CD4-positive, alpha-beta T cell treated with Interleukin-2 at 100 ng/mL for 4 hours (primary cell): ENCODE measurements at places on chromosomes 7 and 10.

DNA sequence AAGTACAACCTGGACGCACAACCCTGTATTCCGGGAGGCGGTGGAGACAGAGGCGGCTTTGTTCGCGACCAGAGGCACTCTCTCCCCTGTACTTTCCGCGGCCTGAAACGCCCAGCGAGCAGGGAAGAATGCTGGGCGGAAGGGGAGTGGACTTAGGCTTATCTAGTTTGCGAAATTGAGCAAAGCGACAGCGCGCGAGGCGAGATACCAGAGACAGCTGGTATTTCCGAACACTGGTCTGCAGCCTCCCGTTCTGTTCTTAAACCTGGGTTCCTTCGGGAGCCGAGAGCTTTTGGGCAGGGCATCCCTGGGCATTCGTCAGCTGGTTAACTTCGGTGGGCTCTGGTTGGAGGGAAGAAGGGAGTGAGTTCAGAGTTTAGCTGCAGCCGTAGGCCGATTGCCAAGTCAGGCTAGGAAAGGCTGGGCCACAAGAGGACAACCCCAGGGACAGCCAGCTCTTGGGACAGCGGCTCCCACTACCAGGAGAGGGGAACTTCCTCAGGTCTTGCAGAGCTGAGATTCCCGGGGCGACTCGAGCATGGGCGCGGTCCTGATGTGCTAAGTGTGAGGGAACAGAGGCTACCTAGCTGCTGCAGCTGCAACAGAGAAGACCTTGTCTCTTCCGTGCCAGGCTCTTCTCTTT, 3.9 kb downstream of the HMX3 start:
- DNase-seq = no peak

DNA sequence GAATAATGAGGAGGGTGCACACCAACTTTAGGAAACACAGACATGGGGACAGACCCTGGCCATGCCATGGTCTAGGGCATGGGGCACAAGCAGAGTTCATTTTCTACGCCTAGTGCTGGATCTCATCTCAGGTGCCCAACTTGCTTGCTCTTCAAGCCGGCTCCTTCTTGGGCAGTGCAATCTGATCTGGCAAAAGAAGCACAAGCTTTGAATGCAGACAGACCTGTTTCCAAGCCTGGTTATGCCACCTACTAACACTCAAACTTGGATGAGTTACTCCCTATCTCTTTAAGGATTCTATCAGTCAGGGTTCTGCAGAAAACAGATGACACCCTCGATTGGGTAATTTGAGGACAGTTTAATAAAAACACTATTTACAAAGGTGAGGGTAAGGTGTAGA, 34.9 kb upstream of the WAPL start:
- DNase-seq = no peak

GRCh38 chr10:7475939-7476338, 65.1 kb upstream of the SFMBT2 start:
- DNase-seq = no peak

- DNase-seq = no peak
Measured at GRCh38 chr10:118926441-118926840, 103.1 kb upstream of the NANOS1 start.

DNA sequence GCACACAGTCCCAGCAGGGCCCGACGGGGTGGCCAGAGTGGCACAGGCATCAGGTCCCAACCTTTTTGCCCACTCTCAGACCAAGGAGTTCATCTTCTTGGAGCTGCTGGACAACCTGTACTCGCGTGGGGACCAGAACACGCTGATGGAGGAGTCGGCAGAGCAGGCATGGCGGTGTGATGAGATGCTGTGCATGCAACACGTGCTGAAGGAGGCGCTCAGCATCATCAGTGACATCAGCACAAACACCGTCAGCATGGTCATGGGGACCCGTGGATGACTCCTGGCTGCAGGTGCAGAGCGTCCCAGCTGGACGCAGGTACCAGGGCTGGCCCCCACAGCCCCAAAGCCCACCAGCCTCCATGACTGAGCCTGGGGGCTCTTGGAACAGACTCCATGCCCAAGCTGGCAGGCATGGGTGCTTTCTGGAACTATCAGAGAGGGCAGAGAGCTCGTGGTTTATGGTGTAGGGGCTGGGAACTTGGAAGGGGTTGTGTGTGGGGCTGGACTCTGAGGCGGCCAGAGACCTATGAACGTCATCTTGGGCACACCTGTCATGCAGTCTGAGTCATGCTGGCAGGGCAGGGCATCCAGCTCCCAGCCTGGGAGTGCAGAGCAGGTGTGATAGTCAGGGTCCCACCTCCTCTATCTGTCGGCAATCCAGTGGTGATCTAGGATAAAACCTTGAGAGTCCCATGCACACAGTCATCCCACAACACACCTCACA, 8.2 kb upstream of the MTPAP start:
- DNase-seq = no peak

GRCh38 chr7:46173476-46174195, 252.6 kb upstream of the IGFBP3 start:
- no peak for DNase-seq

DNA sequence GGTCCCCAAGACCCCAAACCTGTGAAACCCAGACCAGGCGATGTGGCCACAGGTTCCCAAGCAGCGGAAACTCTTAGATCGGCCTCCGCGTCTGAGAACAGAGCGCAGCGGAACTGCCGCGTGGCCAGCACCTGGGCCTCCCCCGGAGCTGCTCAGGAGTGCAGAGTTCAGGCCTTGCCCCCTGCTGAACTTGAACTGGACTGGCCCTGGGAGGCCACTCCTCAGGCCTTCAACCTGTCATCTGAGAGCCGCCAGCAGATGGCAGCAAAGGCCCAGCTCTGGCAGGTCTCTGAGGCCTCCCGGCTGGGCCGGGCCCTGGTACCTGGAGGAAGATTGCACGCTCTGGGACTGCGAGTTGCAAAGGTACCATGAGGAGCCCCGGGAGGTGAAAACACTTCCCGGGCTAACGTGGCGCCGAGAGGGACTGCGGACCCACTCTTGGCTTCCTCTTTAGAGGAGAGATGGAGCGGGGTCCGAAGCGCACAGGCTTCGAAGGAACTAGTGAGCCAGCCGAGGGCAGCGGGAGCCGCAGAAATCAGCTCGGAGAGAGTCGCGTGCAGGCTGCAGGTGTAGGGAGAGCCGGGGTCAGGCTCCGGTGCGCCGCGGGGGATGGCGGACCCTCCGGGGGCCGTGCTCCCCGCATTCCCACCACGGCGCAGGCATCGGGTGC, 89.2 kb downstream of the PAXIP1 start:
- DNase-seq = peak; percentile 89

DNA sequence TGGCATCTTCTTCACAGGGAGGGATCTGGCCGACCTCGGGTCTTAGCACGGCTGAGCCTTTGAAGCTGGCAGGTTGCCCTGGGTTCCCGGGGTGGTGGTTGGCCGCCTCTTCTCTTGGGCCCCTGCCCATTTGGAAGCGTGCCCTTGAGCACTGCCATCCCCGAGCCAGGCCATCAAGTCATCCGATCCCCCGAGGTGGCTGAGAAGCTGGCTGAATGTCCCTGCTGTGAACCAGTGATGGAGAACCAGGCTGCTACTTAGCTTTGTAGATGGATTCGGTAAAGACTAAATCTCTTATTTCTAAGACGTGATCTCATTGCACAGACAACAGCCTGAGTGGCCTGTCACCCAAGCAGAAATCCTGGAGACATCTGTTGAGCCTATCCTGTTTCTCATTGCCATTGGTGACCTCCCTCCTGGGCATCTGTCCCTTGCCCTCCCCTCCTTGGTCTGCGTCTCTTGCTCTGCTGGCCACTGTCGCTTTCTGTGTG, 74.3 kb downstream of the GRK5 start:
- DNase-seq = no peak

DNA sequence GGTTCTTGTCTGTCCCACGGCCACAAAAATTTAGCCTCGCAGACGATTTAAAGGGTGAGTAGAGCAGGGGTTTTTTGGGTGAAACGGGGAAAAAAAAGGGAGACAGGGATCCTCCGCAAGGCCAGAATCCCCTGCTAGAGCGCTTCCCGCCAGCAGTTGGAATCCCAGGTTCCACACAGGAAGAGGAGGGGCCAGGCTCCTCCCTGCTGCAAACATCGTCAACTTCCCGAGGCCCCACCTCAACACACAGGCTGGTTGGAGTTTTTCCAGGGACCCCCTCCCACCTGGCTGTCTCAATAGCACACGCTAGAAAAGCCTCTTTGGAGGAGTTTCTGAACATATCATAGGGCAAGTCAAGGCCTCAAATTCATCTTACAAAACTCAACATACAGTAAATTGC, 112.7 kb downstream of the MTERF1 start:
- no peak for DNase-seq

DNA sequence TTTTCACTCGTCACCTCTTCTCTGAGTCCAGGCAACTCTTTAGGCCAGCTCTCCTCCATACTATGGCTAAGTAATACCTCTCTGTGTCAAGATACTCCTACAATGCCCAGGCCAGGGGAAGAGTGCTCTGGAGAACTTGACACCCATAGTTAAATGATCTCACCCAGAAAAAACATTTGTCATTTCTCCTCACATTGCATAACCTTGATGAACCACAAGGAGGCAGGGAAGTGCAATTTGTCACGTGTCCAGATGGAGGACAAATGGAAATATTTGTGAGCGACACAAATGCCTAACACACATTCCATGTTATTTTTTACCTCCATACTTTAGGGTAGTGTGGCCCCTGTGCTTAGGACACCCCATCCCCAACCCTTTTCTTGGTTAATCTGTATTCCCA, 78.3 kb downstream of the HTR7 start:
- no peak for DNase-seq

GRCh38 chr10:75246506-75246905, 10.7 kb upstream of the COMTD1 start:
- DNase-seq = no peak

GRCh38 chr7:104096683-104097082, 107.2 kb upstream of the RELN start:
- no peak for DNase-seq
